MV-4-11 (cell line): ENCODE measurements at places on chromosomes 3 and 15.

GRCh38 chr3:184562878-184563560 lies 1.4 kb downstream of the EPHB3 start:
- DNase-seq: no peak

DNA sequence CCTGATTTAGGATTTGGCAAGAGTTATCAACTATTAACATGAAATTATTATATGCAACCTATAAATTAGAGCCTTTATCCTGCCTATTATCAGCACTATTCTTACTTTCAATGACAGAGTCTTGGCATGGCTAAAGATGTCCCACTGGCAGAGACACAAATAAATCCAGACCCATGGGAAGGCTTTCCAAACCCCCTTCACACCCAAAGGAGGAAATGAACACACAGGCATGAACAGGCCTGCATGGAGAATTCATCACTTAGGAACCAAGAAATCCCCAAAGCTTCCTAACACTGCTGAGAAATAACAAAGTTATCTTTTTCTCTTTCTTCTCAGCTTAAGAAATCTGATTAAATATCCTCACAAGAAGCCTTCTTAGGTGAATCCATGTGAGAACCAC lies 213.9 kb downstream of the OCA2 start:
- no peak for DNase-seq

- no peak for DNase-seq
Measured at GRCh38 chr3:73563896-73564582, 60.7 kb downstream of the PDZRN3 start.

- DNase-seq: no peak
Measured at GRCh38 chr3:171995486-171995885, 43.9 kb upstream of the FNDC3B start.

DNA sequence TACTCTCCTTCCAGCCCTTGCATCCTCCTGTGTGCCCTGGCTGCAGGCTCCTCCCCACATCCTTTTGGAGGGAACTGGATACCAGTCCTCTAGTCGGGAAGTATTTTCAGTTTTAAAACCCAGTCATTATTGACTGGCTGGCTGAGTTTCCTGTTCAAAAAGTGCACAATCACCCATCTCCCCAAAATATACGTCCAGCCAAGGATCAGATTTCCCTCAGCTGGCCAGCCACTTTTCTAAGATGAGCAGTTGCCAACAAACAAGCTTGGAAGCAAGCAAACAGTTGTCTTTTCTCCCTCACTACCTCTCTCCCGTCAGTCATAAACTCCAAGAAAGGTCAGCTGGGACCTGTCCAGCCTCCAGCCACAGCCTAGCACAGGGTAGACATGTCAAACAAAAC lies 147.7 kb upstream of the GALNT15 start:
- no peak for DNase-seq

DNA sequence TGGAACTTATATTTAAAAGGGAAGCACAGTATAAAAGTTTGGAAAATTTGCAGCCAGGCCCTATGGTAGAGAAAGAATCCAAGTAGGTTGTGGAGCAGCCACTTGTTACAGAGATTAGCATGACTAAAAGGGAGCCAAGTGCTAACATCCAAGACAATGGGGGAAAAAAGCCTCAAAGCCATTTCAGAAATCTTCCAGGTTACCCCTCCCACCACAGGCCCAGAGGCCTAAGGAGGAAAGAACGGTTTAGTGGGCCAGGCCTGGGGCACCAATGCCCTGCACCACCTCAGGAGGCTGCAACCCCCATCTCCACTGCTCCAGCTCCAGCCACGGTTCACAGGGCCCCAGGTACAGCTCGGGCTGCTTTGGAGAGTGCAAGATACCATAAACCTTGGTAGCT lies 69.9 kb downstream of the IGF2BP2 start:
- DNase-seq: no peak
